ENCODE measurements at places on chromosomes 16 and 17.

DNA sequence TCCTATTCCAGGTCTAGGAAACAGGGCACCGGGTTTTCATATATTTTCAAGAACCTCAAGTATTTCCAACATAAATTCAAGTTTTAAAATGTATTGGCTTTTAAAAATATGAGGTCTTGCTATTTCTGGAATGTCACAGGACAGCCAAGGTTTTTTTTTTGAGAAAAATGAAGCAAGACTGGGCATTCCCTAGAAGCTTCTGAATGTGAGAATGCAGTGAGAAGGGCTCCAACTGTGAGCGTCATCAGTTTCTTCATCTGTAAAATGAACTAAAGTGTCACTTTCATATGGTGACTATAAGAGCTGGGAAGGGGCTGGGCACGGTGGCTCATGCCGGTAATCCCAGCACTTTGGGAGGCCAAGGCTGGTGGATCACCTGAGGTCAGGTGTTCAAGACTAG lies 455.8 kb upstream of the MAF start:
- no peak for DNase-seq

GRCh38 chr16:14364386-14365199 lies 265.5 kb downstream of the PARN start:
- DNase-seq, result no peak

- no peak for DNase-seq
Observed at GRCh38 chr17:75219815-75220214, 14.3 kb downstream of the NUP85 start.

- no peak for DNase-seq
Observed at GRCh38 chr16:2967721-2968161, 1.4 kb upstream of the PAQR4 start.

DNA sequence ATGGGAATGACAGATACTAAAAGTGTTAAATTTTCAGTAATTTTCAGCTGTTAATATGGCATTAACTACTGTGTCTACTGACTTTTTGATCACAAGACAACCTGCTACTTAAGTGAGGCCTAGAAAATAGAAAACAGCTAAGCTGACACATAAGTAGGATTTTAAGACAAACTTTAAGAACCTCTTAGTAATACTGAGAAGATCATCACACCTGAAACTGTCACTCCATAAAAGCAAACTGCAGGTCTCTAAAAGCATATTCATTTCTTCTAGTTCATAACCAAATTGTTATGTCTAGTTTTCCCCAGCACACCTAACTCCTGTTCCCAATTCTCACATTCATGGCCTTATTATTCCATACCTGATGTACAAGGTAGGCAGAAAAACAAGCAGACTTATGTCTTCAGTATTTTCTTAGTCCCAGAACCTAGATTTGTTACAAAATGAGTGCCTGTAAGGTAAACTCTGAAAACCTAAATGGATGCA lies 8.0 kb downstream of the SRSF1 start:
- DNase-seq, result no peak

DNA sequence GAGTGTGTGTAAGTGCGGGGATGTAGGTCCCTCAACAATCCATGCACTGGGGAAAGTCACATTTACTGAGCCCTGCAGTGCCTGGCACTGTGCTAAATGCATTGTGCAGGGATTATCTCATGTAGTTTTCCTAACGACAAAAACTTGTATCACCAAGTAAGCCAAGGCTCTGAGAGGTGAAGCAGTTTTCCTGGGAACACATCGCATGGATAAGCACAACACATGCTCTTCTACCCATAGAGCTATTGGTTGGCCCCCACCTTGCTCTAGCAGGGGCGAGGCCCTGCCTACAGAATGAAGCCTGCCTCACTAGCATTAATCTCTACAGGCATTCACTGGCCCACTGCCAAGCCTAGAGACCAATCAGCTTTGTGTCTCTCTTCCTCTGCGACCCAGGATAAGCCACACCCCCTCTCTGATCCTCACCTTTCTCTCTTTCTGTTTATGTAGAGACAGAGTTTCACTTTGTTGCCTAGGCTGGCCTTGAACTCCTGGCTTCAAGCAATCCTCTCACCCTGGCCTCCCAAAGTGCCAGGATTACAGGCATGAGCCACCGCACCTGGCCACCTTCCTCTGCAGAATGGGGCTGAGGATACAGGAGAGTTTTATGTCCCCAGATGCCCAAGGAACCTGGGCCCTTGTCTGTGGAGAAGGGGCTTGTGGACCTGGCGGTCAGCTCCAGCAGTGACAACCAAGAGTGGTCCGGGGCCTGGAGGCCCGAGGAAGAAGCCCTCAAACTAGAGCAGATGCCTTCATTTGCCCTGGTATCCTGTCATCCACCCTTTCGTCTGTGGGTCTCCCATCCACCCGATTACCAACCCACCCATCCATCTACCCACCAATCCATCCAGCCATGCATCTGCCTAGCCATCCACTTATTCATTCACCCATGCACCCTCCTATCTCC lies 12.8 kb downstream of the CDH16 start:
- DNase-seq, result no peak

DNA sequence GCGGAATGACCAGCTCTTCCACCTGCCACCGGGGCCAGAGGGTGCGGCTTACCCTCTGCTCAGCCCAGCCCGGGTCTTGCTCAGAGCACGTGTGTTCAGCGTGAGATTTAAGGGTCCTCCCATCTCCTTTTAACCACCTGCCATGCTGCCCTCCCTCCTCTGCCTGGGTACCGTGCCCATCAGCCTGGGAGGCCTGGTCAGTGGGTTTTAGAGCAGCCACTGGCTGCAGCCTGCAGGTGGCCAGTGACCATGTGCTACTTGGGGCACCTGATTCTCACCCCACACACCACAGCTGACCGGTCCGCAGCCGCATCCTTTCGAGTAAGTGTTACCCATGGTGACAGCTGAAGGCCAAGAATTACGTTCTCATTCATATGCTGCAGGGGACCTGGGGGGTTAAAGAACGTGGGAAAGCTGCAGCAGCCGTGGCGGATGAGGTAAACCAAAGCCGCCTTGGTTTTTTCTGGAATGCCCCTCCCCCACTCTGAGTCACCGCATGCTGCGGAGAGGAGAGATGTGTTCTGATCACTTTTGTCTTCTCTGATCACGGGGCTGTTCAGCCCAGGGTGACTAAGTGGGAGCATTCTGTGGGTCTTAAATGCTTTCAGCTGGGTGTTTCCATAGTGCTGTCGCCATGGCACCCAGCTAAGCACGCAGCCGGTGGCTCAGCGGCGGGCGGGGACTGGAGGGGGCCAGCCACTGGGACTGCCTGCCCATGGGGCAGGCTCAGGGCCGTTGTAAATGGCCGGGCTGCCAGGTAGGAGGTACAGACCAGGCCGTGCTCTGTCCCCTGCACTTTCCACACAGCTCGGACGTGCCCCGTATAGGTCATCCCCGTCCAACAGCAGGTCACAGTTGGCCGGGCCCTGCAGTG lies 59.8 kb downstream of the BAIAP2 start:
- DNase-seq, result peak; percentile 56

DNA sequence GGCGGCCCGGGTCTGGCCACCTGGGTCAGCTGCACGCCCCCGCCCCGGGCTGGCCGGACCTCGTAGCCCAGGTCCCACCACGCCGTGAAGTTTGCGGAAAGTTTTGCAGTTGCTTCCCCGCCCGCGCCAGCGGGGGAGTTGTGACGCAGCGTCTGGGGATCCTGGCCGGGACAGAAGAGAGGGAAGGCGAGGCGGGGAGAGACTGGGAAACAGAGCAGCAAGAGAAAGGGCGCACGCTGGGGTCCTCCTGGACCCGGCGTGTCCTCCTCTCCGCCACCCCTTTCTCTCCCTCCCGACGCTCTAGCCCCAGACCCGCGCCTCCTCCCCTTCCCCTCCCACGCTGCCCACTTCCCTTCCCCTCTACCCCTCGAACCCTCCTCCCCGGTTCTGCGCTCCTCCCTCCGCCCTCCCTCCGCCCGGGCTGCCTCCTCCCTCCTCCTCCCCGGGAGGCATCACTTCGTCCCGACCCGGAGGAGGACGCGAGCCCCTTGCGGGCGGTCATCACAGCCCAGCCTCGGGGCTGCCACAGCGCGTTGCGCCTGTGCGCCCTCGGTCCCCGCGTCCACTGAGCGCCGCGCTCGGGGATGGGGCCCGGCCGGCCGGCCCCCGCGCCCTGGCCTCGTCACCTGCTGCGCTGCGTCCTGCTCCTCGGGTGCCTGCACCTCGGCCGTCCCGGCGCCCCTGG lies at the start of gene MRC2:
MRC2 (plus strand) TSS at position 452 of the 685 bp plus-strand sequence; CDS start at position 585, 133 bp downstream.
- DNase-seq, result no peak

DNA sequence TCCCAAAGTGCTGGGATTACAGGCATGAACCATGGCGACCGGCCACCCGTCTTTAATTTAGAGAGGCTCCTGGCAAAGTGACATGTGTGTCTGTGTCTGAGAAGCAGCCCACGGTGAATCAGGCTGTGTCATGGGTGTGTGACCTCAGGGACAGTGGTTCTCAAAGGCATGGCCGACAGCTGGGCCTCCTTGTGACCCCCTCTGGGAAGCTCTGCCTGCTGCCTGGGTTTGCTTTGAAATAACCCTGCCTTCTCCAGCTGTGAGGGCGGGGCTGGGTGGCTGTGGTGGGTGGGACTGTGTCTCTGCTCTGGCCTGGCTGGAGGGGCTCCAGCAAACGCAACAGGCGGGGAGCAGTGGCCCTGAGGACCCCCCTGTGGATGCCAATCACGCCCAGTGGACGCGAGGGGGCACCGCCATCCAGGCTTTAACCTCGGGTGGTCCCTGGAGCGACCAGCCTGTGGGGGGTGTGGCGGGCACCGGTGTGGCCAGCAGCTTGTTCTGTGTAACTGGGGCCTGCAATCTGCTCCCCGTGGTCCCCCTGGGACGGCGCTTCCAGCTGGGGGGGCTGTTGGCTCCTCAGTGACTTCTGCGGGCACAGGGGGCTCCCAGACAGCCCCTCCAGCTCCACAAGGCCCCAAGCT lies 8.8 kb upstream of the APRT start:
- no peak for DNase-seq

DNA sequence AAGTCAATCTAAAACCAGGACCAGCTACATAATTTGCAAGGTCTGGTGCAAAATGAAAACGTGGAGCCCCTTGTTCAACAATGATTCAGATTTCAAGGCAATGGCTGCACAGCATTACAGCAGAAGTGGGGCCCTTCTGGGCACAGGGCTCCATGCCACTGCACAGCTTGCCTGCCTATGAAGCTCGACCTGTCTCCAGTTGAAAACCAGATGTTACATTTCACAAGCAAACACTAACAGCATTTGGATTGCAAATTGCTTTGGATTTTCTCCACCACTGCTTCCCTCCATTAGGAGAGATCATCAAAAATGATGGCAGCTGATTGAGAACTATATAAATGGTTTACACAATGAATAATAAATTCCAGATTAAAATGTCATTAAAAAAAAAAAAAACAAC lies 551.4 kb upstream of the ZFHX3 start:
- DNase-seq, result no peak

DNA sequence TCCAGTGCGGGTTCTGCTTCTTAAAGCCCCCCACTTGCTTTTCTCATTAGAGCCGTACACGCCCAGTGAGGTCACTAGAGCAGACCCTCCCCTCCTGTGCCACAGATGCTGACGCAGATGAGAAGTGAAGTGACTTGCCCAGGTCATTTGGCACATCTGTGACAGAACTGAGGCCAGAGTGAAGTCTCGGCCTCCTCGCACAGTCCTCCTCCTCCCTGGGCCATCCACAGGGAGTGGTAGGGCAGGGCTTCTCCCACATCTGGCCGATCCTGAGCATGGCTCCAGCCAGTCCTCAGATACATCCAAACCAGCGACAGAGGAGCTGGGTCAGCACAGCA lies 15.3 kb upstream of the TBX2 start:
- no peak for DNase-seq

GRCh38 chr17:78714534-78714933 lies 67.5 kb downstream of the CYTH1 start:
- no peak for DNase-seq

GRCh38 chr17:3026125-3026855 lies 37.1 kb downstream of the OR1D5 start:
- no peak for DNase-seq

GRCh38 chr16:55179852-55180585 lies 144.0 kb upstream of the IRX6 start:
- DNase-seq, result no peak

DNA sequence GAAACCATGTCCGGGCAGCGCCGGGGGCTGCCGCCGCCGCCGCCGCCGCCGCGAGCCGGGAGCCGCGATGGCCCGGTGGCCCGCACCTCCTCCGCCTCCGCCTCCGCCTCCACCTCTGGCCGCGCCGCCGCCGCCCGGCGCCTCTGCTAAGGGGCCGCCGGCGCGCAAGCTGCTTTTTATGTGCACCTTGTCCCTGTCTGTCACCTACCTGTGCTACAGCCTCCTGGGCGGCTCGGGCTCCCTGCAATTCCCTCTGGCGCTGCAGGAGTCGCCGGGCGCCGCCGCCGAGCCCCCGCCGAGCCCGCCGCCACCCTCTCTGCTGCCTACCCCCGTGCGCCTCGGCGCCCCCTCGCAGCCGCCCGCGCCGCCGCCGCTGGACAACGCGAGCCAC lies 587 bp downstream of the HS3ST4 start:
- DNase-seq, result no peak

DNA sequence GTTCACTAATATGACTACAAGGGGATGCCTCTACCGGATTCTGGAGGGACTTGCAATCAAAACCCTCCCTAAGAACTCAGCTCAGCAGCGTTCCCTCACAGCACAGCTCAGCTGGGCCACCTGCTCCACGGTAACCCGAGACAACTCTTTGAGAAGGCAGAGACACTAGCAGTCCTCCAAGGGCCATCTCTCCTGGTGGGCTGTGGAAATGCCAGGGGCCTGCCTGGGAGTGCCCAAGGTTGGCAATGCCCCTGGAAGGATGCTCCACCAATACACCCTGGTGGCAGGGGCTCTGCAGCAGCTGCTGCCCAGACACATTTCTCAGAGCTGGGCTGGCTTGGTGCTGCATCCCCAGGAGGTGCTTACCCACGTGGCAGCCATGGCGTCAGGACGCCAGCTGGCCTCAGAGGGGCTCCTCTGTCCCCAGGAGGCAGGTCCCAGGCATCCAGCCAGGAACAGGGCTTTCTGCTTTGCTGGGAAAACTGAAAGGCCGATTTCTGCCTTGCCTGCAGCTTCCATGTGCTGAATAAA lies 16.5 kb downstream of the CDIP1 start:
- no peak for DNase-seq

DNA sequence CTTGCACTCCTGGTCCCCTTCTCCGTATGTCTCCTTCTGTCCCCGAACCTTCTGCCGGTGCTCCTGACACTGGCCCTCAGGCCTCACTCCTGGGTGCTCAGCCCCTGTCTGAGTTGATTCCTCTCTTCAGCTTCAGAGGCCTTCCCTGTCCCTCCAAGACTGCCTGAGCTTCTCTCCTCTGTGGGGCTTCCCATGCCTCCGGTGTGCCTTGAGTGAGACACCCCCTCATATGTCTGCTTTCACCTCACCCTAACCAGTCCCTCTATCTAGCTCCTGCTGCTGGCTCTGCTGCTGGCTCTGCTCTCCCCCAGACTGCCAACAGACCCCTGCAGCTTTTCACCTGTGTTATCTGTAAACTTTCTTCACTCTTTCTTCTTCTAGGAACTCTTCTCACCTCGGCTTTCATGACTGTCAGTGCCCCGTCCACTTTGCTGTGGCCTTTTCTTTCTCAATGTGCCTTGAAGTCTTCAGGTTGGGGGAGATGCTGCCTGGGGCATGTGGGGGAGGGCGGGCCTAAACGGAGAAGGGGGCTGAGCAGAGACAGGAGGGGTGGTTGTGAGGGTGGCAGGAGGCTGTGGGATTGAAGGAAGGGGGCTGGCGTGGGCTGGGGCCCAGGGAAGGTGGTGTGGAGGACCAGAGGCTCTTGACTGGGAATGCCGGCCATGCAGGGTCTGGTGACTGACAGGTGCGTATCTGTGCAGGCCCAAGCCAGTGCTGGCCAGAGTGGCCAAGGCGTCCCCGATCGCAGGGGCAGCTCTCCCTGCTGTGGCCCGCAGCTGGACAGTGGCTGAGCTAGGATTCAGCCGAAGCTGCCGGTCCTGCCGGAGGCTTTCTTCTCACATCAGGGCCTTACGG lies 81.3 kb downstream of the METRNL start:
- DNase-seq, result no peak

- DNase-seq, result no peak
Observed at GRCh38 chr16:31243734-31244670, 15.8 kb upstream of the ITGAM start.

All from effector CD8-positive, alpha-beta T cell (primary cell).